ENCODE measurements at places on chromosomes 2 and 18.

- no peak for DNase-seq
These were observed 111.3 kb downstream of the TSN start for GRCh38 chr2:121866789-121867188.

GRCh38 chr18:50114448-50114847 lies 80.5 kb downstream of the MYO5B start:
- no peak for DNase-seq

- DNase-seq = no peak
These were observed 756 bp downstream of the ADCYAP1 start for GRCh38 chr18:905307-905947.

- DNase-seq = no peak
These were observed 199.2 kb downstream of the RAD51AP2 start for GRCh38 chr2:17319090-17319489.

GRCh38 chr2:188395903-188396689 lies 104.4 kb downstream of the GULP1 start:
- DNase-seq = no peak

DNA sequence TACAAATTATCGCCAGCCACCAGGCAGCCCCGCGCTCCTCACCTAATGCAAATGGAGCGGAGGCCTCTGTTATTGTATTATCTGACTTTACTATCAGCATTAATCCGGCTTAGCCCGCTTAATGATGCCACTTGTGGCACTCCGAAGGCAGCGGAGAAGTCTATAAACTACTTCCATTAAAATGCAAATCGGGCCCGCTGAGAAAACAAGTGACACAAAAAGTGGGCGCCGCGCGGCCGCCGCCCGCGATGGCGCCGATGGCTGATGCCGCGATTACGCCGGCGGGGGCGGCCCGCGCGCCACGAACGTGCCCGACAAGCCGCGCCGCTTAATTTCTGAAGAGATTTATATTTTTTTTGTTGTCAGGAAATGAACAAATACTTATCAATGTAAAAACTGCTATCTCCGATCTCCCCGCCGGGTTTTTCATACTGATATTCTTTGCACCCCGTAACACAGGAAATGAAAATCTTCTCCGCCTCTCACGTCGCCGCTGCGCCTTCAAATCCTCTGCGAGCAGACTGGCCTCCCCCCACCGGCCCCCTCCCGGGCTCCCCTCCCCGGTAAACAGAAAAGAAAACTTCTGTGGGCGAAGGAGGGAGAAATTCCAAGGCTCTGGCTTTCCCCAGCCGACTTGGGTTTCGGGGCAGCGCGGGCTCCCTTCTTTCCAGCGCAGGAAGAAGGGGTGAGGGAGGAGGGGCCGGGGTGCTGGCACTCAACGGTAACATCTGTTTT lies 221.8 kb downstream of the INSIG2 start:
- peak; percentile 67 for DNase-seq

GRCh38 chr2:144320491-144320890 lies 199.4 kb downstream of the ZEB2 start:
- DNase-seq = peak; percentile 46

GRCh38 chr2:235141411-235142128 lies 189.8 kb downstream of the SH3BP4 start:
- no peak for DNase-seq

DNA sequence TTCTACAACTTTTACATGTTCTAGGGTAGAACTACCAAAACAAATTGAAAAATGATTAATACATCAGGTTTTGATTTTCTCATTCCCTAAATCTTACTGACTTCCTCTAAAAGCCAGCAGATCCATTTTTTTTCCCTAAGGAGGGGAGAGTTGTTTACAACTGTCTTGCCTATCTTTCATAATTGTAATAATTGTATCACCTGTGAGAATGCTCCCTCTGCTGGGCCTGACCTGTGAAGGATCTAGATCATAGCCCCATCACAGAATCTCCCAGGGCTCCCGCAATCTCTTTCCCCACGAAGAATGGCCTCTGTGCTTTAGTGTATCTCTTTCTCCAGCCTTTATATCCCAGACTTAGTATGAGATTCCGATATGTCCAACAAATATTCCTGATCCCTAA lies 9.1 kb downstream of the LOXL3 start:
- DNase-seq = no peak

GRCh38 chr2:20141056-20141762 lies 83.7 kb downstream of the SDC1 start:
- no peak for DNase-seq

GRCh38 chr2:223889229-223889628 lies 51.8 kb upstream of the AP1S3 start:
- no peak for DNase-seq

DNA sequence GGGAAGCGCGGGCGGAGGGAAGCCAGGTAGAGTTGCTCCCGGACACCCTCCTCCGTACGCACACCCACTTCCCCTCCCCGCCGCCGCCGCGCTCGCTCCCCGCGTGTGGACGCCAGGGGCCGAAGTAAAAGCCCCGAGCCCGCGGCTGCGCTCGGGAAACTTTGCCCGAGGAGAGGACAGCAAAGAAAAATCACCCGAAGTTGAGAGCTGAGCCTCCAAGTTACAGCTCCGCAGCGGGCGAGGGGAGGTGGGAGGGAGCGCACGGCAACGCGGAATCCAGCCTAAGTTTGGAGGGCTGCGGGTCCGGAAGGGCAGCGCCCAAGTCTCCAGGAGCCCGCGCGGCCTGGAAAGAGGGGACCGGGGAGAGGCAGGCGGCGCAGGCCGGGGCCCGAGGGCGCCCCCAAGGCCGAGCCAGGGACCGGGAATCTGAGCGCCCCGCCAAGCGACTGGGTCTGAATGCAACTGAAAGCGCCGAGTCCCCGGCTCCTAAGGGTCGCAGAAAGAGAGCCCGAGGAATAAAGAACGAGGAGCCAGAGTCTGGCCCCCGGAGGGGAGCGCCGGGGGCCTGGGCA lies 706 bp upstream of the BCL11A start:
- peak; percentile 40 for DNase-seq

GRCh38 chr2:152251811-152252210 lies 76.2 kb upstream of the STAM2 start:
- no peak for DNase-seq

- peak; percentile 31 for DNase-seq
These were observed 2.9 kb upstream of the EPAS1 start for GRCh38 chr2:46294176-46294836.

DNA sequence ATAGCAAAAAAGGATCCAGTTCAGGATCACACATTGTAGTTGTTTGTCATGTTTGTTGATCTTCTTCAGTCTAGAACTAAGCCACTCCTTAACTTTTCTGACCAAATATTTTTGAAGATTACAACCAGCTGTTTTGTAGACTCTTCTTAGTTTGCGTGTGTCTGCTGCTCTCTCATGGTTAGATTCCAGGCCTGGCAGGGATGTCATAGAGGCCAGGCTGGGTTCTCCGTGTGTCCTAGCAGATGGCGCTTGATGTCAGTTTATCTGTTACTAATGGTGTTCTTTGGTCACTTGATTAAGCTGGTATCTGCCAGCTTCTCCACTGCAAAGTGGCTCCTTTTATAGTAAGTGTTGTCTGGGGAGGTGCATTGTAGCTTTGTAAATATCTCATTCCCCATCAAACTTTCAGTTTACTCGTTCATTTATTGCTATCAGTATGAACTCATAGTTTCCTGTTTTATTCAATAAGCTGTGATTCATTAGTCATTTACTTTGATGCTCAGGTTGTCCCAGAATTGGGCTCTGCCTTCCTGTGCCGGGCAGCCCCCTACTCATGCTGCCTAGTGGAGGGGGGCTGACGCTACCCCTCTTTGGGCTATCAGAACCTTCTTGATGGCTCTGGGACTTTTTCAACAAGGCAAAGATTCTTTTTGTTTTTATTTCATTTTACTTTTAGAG lies 42.1 kb downstream of the GRHL1 start:
- DNase-seq = no peak

DNA sequence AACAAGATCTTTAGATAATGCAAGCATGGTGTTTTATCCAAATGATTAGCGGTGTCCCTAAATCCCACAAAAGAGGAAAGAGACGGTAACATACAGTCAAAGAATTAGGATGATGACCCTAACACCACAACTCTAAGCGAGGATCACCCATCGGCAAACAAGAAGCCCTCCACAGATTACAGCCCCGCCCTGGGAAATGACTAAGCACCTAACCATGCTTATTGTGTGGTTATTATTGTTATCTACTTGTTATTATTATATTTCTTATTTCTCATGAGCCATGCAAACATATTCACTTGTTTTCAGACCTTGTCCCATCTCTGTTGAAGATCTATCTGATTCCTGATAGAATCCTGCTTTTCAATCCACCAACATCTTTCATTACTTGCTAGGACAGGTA lies 651.3 kb downstream of the NYAP2 start:
- no peak for DNase-seq

DNA sequence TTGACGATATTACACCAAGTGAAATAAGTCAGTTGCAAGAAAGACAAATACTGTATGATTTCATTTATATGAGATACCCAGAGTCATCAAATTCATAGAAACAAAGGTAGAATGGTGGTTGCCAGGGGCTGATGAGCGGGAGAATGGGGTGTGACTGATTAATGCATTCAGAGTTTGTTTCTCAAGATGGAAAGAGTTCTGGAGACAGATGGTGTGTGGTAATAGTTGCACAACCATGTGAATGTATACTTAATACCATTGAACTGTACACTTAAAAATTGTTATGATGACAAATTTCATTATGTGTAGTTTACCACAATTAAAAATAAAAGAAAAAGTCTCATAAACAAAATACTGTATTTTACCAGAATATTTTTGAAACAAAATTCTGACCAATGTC lies 117.3 kb downstream of the PIGN start:
- no peak for DNase-seq

DNA sequence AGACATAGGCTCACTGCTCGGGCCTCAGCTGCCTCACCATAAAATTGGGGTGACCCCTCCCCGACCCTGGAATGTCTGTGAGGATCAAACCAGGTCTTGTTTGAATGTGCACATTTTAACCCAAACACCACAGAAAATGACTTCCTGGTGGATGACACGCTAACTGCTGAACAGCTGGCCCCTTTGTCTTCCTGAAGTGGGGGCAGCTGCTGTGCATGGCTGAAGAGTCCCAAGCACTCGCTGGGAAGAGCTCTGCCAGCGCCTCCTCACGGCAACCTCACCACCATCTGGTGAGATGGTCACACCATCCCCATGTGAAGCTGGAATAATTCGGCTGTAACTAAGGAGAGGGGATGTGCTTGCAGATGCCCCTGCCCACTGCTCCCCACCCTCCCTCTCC lies 34.0 kb downstream of the AQP12A start:
- no peak for DNase-seq

- no peak for DNase-seq
These were observed 711 bp downstream of the DOK6 start for GRCh38 chr18:69401226-69401971.

- DNase-seq = no peak
These were observed at the start of gene SPP2 for GRCh38 chr2:234050455-234051135. SPP2 (plus strand) TSS chr2:234050702; CDS start chr2:234050787, 85 bp downstream.

DNA sequence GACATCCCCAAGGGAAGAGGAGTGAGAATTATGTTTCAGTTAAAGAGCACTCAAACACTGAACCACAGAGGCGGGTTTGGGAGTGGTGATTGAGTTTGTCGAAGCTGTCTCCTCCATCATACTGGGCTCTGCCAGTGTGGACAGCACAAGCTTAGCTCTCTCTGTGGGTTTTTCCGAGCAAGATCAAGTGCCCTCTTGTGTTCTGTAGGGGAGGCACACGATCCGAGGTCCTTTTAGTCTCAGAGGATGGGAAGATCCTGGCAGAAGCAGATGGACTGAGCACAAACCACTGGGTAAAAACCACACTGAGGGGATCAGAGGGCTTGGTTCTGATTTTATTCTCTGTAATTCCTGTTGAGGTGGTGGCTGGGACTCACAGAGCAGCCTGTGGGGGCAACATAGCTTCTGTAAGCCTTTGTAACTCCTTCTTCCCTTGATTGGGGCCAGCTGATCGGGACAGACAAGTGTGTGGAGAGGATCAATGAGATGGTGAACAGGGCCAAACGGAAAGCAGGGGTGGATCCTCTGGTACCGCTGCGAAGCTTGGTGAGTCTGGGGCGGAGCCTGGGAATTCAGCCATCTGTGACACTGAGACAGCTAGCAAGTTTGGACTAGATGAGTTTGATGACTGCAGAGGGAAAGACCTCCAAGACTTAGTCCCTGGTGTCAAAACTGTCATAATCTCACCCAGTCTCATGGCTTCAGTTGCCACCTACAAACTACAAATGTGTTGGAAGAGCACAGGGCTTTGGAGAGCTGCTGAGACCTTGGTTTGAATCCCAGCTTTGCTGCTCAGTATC lies 2.0 kb downstream of the NAGK start:
- DNase-seq = peak; percentile 18

GRCh38 chr2:217724471-217724870 lies 278.3 kb downstream of the TNS1 start:
- no peak for DNase-seq

- DNase-seq = no peak
These were observed 17.7 kb downstream of the SRSF7 start for GRCh38 chr2:38733300-38733971.

- DNase-seq = no peak
These were observed 97.3 kb upstream of the CREB1 start for GRCh38 chr2:207432453-207432852.

DNA sequence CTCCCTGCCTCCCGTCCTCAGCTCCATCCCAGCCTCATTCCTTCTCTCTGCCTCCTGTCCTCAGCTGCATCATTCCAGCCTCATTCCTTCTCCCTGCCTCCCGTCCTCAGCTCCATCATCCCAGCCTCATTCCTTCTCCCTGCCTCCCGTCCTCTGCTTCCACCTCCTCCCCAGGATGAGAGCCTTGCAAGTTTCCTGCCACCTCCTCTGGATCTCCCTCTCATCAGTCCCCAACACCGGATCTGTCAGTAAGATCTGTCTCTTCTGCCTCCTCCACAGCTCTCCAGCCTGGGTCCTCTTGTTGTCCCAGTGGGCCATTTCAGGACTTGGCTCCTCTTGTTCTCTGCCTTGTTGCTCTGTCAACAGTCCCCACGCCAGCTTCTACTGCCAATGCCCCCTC lies 130.9 kb downstream of the NDUFA10 start:
- DNase-seq = no peak

- DNase-seq = peak; percentile 44
These were observed 28.7 kb downstream of the GAD1 start for GRCh38 chr2:170845343-170845742.

DNA sequence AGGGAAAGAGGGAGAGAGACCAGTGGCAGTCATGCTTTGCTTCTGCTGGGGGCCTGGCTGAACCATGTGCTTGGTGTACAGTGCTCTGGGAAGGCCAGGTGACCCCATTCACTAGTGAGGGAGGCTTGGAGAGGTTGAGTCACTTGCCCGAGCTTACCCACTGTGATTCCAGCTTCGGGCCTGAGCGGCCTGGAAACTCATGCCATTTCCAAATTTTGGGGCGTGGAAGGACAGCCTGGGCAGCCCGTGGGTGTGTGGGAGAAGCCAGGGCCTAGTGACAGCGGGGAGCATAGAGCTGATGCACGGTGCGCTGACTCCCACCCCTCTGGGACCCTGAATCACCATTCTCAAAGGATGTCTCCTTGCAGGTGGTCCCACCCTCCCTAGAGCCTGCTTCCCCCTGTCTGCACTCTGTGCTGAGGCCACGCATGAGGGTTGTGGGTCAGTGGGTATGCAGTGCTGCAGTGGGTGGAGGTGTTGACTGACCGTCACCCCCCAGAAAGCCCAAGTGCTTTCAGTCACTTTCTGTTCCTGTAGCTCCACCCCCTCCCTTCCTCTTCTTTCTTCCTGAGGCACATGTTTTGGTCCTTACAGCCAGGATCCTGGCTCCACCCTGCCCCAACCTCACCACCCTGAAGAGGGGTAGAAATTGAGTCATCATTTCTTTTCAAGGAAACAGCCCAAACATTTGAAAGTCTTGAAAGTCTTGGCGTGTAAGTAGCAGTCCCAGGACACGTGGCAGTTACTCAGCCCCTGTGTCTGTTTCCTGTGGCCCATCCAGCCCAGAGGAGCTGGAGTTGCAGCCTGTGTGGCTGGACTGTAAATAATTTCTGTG lies 69.3 kb upstream of the MCFD2 start:
- DNase-seq = peak; percentile 63
